NCI-H2081 (cell line): ENCODE measurements at places on chromosomes 2 and 18.
A peak's percentile ranks its signal among the peaks of the same experiment; 100 is the strongest.

- DNase-seq, result no peak
Measured at GRCh38 chr18:42606886-42607495, 508.5 kb downstream of the RIT2 start.

GRCh38 chr2:1868683-1869141, 124.4 kb upstream of the PXDN start:
- peak; percentile 7 for DNase-seq

DNA sequence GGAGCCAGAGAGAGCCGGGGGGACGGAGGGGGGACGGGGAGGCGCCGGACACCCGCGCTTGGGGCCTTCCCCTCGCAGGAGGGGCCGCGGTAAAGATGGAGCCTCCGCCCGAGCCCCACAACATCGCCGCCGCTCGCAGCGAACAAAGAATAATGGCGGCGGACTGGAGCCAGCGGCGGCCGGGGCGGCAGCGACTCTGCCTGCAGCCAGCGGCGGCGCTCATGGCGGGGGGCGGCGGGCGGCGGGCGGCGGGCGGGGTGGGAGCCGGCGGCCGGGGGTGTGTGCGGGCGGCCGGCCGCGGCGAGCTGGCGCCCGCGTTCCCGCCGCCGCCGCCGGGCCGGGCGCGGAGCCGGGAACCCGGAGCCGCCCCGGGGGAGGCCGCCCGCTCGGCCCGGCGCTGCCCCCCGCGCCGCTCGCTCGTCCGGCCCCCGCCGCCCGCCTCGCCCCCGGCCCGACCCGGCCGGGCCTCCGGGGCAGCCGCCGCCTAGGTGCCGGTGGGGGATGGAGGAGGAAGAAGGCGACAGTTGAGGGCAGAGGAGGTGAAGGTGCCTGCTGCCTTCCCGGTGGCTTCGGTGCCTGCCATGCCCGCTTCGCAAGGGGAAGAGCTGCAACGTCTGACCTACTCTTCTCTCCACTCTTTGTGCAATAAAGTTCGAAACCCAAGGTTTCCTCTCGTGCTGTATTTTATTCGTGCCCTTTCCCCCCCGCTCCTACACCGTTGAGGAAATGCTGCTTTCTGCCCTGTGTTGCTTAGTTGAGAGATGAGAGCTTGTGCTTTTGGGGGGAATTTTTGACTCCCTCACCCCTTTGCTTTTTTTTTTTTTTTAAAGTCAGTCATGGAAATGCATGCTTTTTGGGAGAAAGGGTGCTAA, 634 bp downstream of the CREB1 start:
- peak; percentile 42 for DNase-seq

DNA sequence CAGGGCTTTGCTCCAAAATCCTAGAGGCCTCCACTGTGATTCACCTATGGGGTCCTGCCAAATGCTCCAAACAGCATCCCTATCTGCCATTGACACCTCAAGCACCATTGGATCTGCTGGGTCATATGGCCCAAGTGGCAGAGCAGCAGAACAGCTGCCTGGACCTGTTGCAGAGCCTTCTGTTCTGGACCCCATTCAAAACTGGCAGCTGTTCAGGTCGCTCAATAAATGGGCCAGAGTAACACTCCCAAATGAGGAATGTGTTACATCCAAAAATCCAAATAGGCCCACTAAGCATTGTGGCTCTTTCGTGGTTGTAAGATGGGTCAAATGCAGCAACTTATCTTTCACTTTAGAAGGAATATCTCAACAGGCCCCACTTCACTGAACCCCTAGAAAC, 783.6 kb downstream of the DCDC2C start:
- DNase-seq, result no peak

DNA sequence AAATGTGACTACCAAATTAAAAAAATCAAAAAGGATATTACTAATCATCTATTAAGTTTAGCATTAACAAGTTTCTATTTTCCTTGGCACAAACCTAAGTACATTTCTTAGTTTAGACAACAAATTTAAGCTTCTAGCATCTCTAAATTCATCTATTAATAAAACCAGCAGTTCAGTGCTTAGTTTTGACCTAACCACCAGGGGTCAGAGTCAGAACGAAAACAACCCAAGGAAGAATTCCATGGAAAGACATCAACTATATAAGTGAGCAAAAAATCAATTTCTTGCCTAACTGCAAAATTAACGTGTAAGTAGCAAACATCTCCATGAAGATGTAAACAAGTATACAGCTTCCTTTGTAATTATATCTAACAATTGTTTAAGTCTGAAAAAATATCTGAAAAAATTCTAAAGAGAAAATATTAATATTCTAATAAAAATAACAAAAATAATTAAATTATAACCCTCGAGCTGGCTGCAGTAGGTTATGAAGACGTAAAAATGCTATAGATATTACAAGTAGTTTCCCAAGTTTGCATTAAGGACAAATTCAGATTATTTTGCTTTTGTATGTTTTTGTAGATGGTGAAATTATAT, 83.7 kb downstream of the CERKL start:
- DNase-seq, result peak; percentile 12
